NCI-H226 (cell line): ENCODE measurements at places on chromosomes 7 and 10.

GRCh38 chr7:2566348-2566889, 7.6 kb downstream of the IQCE start:
- no peak for DNase-seq

DNA sequence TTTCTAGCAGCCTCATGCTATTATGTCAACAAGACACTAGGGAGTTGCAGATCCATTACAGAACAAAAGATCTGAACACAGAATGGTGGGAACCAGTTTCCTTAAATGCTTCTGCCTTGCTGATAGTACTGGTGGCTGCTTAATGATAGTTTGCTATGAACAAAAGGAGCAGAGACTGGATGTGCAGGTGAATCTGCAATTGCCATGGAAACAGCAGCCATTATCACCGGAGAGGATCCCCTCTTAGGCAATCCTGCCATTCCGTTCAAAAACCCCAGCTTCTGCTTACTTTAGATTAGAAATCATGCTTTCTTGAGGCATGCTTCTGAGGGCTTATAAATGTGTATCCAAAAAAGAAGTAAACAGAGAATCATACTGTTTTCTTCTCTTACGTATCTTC, 80.0 kb upstream of the PRKAR2B start:
- no peak for DNase-seq

DNA sequence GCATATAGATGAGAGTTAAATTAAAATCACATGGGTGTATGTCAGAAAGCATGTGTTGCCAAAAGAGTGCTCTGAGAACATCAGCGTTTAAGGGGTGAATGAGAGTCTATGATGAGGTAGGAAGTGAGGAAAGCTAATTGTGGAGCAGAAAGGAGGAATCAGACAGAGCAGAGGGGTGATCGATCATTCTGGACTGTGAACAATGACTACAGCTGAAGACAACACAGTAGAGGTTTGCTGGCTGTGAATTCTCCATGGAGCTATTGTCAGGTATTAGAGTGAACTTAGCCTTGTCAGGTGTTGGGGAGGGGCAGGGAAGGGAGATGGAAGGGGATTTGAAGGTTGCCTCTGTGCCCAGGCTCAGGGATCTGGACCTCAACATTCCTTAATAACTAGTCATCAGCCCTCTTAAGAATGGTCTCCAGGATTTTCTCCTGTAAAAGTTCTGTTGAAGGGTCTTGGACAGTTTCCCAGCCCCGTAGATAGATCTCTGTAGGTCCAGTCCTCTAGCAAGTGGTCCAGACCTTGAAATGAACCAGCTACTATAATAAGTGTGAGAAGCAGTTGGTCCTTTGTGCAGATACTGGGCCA, 57.1 kb downstream of the KIF5B start:
- DNase-seq, result no peak

DNA sequence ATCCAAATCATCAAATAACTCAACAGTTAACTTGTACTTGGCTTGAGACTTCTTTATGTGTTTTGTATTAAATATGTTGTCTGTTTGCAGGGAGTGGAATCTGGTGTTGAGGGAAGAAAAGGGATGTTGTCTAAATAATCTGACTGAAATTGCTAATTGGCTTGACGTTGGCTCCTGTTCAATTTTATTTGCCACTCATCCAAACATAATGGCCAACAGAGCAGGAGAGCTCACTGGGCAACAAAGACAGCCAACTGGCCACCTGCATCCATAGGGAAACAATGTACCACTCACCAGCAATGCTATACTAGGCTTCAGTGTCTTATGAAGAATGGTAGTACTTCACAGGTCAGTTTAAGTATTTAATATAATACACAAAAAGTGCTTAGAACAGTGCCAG, 80.5 kb downstream of the FAM13C start:
- no peak for DNase-seq

- DNase-seq, result no peak
These were observed 467.1 kb downstream of the SDK1 start for GRCh38 chr7:3767917-3768777.

GRCh38 chr7:73482746-73483145, 39.3 kb downstream of the BAZ1B start:
- no peak for DNase-seq

DNA sequence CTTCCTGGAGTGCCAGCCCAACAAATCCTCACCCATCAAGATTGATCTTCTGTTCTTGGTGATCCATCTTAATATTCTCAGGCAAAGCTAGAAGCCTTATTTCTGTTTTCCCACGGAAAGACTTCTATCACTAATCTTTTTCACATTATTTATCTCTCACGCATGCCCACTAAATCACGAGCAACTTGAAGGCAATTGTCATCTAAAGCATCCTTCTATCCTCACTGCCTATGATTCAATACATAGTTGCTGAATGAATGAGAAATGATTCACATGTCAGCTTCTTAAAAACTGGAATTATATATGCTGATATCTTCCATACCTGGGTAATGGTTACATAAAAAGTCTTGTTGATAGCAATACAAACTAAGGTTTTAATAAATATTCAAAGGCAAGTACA, 12.6 kb upstream of the COL1A2 start:
- peak; percentile 34 for DNase-seq

DNA sequence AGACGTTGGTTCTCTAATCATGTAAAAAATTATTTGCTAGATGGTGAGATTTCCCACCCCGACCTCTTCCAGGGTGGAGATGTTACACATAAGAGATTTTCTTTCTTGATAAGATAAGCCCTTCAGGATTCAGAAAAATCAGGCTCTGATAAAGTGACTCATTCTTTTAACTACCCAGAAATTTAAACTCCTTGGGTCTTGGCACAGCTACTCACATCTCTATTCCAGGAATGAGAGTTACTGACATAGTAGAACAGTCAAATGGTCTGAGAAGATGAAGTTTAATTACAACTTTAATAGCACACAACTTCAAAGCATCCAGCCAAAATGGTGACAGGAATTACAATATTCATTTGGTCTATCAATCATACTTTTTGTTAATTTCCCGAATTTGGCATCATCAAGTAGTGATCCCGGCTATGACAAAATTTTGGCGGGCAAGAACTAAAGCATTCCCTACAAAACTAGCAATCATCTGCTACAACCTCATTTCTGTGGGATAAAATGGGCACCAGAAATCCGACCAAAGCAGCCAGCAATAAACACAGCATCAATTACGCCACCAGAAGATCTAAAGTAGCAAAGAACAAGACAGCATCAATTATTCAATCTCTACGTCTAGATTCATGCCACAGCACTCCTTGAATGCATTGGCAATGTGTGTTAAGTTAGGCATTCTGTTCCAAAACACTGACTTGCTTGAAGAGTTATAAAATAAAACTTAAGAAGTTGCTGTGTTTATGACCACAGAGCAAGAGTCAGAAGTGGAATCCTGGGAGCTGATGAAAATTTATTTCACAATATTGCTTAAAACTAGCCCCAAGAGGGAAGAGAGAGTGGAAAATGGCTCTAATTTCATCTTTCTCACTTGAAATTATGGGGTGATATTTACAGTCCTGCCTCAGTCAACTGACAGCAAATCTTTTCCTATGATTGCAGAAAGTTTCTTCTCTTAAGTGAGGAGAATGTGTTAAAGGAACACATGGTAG, 565.7 kb upstream of the ANKRD30A start:
- DNase-seq, result no peak

GRCh38 chr7:131624536-131624935, 68.1 kb upstream of the PODXL start:
- no peak for DNase-seq

GRCh38 chr7:50676740-50677637, 105.7 kb downstream of the GRB10 start:
- no peak for DNase-seq

GRCh38 chr7:132837529-132837928, 244.4 kb downstream of the CHCHD3 start:
- DNase-seq, result no peak

DNA sequence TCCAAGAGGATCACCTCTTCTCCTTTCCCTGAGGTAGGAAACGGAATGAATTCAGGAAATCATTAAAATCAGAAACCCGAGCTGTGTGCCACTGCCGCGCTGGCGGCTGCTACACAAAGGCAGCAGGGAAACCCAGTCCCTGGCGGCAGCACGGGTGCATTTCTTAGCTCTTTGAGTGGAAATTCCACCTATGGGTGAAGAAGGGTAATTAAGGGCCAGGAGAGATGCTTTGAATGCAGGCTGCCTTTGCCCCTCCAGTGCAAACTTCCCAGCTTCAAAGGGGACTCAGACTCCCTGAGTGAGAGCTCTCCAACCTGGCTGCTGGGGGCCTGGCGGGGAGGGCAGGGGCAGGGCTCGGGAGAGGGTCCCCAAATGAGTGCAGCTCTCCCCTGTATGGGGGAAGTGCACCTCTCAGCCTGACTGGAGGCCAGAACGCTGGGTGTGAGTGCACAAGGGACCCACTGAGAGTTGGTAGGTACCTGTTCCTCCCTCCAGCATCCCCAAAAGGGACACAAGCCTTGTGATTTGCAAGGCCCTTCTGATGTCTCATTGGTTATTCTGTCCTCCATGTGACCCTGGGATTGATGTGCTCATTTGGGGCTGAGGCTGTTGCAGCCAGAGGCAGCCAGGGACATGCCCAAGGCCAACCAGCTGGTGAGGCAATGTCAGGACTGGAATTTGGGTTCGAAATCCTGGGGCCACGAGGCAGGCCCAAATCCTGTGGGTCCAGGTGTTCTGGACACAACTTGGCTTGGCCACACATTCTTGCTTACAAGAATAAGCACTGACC, 16.3 kb upstream of the ZMIZ1 start:
- no peak for DNase-seq

DNA sequence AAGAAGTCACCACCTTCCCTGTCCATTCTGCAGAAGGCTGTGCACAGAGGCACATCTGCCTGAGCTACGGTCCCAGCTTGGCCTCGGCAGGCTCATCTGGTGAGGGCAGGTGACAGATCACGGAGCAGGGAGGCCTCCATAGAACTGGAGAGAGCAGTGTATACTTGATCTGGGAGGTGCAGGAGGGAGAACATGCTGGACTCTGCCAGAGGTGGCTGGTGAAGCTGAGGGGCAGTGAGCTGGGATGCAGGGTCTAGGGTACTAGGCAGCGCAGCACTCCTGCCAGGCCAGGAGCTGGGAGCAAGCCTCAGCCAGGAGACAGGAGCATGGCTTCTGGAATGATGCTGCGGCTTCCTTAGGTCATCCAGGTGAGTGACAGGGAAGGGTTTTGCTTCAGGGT, 553.0 kb downstream of the TCERG1L start:
- DNase-seq, result no peak

DNA sequence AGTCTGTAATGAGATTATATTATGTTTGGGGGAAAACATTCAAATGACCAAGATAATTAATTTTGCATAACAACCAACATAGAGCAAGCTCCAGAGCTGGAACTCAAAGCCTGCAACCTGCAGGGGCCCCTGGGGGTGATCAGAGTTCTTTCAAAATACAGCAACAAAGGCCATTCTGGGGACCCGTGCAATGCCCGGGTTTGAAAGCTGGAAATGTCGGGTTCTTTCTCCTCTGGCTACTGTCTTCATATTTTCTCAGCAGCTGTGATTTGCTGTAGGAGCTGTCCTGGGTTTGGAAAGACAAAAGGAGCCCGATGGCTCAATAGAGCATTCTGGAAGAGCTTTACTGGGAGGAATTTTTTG, 30.8 kb upstream of the CARD11 start:
- no peak for DNase-seq
